ENCODE measurements at places on chromosomes 2 and 18.

DNA sequence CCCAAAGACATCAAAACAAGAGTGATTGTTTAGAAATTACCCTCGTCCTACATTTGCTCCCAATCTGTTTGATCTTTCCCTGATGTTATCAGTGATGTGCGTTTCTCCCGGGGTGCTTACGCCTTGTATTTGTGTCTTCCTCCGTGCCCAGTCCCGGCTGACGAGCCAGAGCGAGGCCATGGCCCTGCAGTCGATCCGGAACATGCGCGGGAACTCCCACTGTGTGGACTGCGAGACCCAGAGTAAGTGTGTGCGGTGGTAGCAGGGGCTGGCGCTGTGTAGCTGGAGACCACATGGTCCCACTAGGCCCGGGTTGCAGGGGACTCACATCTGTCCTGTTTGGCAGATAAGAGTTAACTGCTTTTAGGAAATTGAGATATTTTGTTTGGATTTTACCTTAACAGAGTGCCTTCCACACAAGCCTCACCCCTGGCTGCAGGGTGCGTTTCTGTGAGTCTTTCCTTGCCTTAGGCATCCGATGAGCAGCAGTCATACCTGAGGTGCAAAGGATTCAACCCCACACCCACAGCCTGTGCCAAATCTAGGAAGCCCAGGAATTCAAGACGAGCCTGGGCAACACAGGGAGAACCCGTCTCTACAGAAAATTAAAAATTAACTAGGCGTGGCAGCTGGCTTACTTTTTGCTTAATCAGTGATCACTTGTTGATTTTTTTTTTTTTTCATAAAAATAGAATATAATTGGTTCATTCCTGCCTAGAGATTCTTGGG is 127.4 kb downstream of the GBX2 start:
- DNase-seq: no peak

DNA sequence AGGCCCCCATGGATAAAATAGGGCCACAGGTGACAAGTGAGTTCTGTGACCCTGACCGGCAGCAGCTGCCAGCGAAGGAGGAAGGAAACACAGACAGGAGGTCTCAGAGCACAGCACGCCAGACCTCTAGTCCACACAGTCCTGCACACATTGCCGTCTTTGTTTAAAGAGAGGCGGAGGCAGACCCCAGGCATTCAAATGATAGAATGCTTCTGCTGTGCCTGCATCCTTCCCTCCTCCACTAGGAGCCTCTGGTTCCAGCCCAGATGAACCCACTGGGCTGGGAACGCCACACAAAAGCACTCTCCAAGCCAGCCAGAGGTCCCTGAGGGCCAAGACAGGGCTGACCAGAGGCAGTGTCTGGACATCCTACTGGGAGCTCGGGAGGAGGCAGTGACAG is 118.7 kb downstream of the KLHL29 start:
- DNase-seq: no peak

- DNase-seq: no peak
Measured at GRCh38 chr18:44852818-44853217, 172.1 kb downstream of the SETBP1 start.

DNA sequence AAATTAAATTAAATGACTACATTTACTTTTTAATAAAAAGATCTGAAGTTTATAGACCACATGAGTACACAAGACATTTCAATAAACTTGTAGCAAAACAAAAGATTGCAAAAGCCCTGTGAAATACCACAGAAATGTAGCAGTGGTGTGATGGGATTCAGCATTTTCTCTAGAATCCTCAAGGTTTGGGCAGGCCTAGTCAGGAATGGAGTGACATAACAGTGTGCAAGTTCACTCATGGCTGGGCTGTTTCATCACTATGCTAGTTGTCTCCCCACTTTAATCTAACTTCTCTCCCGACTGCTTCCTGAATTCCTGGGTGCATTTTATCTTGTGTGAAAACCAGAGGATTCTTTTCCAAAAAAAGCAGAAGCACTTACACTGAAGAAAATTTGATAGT is 1089.9 kb upstream of the DDX18 start:
- no peak for DNase-seq

DNA sequence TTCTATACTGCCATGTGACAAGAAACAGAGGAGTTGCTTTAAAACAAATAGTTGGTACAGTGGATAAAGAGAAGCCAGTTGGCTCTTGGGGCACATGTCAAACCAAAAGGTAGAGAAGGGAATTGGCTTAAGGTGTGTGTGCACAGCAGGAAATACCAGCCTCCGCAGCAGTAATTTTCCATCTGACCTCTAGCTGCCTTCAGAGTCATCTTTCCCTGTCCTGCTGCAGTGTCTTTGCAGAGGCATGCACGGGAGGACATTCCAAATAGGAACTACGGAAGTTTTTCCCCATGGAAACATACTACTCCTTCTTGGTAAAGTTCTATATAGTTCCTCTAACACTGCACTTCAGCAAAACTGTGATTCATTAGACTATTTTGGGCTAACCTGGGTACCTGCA is 99.5 kb downstream of the RAB3GAP1 start:
- DNase-seq: no peak

All from activated naive CD4-positive, alpha-beta T cell (primary cell).